ENCODE measurements at places on chromosomes 12 and 14.

DNA sequence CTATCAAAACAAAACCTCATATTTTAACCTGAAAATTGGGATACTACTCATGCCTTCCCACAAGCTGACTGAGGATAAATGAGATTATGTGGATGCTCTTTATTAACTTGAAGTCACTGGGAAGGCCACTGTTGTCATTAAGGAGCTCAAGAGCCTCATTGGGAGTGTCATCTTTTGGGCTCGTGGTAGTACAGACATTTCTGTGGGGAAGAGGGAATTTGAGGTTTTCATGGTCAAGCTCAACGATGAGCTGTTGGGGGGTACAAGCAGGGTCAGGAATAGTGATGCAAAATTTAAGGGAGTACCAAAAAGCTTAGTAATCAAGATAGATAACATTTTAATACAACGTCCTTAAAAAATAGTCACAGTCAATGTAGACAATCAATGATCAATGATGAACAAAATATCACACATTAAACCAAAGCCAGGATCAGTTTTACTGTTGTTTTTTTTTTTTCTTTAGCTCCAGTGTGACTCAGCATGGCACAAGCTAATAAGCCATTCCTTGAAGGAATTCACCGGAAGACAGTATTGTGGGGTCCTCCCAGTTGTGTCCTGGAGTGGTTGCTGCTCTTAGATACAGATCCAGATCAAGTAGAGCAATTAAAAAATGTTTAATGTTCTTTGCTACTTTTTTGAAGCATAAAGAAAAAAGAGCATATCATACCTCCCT, 130.9 kb downstream of the C12orf75 start:
- no peak for DNase-seq

GRCh38 chr12:51517800-51518199, 73.2 kb upstream of the SCN8A start:
- DNase-seq, result no peak

DNA sequence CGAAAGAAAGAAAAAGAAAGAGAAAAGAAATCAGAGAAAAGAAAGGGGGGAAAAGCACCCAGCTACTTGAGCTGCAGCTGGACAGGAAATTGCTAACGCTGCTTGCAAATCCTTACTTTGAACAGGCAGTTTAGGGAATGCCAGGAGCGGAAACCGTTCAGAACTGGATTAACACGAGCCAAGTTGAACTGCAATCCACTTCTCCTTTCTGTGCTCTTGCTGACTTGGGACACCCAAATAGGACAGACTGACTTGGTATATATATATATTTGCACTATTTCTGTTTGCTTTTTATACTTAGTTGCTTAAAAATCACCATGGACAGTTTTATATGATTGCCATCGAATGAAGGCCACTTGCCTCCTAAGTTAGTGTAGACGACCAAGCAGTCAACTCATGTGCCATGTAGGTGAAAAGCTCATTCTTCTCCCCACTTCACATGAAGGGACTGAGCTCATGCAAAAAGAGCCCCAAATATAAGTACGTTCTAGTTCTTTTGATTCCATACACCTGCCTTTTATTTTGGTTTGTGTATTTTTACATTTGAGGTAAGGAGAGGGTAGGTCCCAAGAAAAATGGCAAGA, 5.5 kb downstream of the DUSP6 start:
- peak; percentile 83 for DNase-seq

DNA sequence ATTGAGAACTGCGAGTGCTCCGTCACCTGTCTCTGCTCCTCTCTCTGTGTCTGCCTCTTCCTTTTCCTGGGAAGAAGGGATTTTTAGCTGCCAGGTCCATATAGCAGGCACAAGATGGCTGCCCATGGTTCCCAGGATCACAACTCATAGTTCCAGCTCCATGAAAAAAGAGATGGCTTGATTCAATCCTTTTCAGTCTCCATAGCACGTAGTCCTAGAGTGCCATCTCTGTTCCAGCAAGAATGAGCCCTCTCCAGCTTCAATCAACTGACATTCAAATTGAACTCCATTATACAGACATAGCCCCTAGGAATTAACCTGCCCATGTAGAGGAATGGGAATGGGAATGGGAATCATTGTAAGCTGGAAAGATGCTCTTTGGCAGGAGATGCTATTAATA, 34.7 kb upstream of the RTRAF start:
- DNase-seq, result no peak

DNA sequence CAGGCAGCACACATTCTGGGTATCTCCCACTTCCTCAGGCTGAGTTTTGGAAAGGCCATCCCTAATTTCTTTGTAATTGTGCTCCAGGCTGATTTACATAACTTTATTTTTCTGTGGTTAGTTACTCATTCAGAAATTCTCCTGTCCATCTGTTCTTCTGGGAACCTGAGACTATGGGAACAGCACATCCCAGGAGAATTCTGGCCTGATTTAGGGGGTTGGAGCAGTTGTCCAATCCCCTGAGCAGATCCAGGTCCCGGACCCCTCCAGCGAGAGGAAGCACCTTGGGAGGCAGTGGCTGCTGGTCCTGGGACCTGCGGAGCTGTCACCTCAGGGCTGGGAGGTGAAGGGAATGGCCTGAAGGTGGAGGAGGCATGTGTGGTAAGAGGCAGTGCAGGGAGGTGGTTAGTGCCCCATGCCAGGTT, 40.4 kb downstream of the TSPAN9 start:
- peak; percentile 88 for DNase-seq

- no peak for DNase-seq
These were observed 15.7 kb downstream of the ACTR6 start for GRCh38 chr12:100216337-100216736.

GRCh38 chr14:64971491-64971942, 619 bp downstream of the RAB15 start:
- DNase-seq, result no peak

- no peak for DNase-seq
These were observed 13.2 kb downstream of the GNS start for GRCh38 chr12:64745980-64746379.

GRCh38 chr12:77724367-77724957, 106.2 kb upstream of the NAV3 start:
- peak; percentile 68 for DNase-seq

DNA sequence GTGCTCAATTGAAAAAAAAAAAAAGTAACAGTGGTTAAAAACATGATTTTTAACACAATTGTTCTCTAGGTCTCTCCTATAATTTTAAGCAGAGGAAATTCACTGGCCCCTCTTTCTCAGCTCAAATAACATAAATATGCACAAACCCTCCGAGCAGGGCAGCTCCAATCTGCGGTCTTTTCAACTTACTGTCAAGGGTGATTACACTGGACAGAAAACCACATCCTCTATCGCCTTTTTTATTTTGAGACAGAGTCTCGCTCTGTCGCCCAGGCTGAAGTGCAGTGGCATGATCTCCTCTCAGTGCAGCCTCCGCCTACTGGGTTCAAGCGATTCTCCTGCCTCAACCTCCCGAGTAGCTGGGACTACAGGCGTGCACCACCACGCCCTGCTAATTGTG, 16.5 kb upstream of the GABARAPL1 start:
- no peak for DNase-seq

- DNase-seq, result no peak
These were observed 100.7 kb upstream of the ATF7IP start for GRCh38 chr12:14264778-14265177.

DNA sequence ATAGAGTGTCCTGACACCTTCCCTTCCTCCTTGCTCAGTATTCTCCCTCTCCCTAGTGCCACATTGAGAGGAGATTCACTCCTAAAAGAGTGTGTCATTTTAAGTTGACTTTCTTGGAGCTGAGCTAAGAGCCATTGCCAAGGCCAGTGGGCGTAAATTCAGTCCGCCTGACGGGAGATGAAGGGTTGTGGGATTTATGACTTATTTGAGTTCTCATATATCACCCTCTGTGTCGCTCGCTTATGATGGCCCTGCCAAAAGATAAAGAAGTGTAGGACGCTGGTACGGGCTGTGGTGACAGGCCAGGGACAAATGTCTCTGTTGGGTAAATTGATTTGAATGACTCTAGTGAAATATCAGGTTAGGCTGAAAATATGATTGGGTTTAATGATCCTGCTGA, 867.4 kb downstream of the NRXN3 start:
- DNase-seq, result no peak

DNA sequence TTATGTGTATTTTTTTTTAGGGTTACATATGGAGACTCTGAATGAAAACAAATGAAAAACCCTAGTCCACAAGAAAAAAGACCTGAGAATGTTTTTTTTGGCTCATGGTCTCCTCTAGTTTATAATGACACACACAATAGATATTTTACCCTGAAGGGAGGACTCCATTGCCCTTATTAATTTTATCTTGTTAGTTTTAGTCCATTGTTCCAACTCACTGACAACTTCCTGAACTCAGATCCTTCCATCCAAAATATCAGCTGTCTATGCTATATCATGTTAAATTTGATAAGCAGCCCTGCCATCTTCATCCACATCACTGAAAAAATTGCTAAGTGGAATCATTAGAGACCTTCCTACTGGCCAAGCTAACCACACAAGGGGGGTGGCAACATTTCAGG, 232.1 kb downstream of the MON2 start:
- peak; percentile 77 for DNase-seq

GRCh38 chr12:22529281-22530060, 14.9 kb downstream of the C2CD5 start:
- peak; percentile 52 for DNase-seq

- no peak for DNase-seq
These were observed 96.1 kb downstream of the ZFC3H1 start for GRCh38 chr12:71567537-71567936.

GRCh38 chr14:64324461-64324860, 30.3 kb upstream of the ESR2 start:
- DNase-seq, result peak; percentile 13

- DNase-seq, result peak; percentile 72
These were observed 96.5 kb downstream of the FOXN3 start for GRCh38 chr14:89320381-89321000.

DNA sequence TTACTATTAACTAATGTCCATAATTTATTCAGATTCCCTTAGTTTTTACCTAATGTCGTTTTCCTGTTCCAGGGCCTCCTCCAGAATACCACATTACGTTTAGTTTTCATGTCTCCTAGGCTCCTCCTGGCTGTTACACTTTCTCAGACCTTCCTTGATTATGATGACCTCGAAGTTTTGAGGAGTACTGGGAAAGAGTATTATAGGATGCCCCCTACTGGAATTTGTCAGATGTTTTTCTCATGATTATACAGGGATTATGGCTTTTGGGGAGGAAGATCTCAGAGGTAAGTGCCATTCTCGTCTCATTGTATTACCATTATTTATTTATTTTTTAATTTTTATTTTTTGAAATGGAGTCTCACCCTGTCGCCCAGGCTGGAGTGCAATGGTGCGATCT, 17.7 kb upstream of the C1S start:
- DNase-seq, result peak; percentile 35

DNA sequence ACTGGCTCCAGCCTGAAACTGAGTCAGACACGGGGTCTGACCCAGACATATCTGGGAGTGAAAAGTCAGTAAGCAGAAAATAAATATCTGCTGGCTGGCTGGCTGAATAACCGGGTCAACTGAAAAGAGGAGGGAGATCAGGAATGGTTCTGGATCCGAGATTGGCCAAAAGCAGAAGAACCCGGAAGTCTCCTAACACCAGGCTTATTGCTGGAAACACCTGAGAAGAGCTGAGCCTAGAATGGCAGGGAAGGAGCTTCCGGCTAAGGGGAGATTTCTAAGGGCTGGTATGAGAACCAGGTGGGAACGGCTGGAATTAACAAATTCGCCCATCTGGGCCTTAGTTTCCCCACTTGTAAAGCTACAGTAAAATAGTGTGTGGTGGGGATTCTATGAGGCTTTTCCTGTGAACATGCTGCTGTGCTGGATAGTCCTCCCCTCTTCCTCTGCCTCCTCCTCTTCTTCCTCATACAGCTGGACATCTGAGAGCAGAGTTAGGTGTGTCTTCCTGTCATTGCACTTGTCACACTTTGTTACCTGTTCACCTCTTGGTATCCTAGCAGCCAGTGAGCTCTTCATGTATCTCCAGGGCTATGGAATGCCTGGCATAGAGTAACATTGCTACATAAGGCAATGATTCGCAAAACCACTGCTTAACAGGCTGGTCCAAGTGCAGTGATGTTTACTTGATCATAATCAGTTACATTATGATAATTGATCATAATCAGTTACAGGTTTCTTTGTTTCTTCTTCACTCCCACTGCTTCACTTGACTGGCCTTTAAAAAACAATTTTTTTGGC, 2.0 kb upstream of the SHMT2 start:
- no peak for DNase-seq

GRCh38 chr12:112998987-112999767, 20.9 kb downstream of the OAS2 start:
- DNase-seq, result no peak

- peak; percentile 97 for DNase-seq
These were observed 50.8 kb upstream of the PTHLH start for GRCh38 chr12:28023156-28023887.

- DNase-seq, result peak; percentile 78
These were observed 234.5 kb upstream of the PLXNC1 start for GRCh38 chr12:93913845-93914244.

- DNase-seq, result peak; percentile 70
These were observed 235.5 kb downstream of the AKAP6 start for GRCh38 chr14:32564596-32564995.

DNA sequence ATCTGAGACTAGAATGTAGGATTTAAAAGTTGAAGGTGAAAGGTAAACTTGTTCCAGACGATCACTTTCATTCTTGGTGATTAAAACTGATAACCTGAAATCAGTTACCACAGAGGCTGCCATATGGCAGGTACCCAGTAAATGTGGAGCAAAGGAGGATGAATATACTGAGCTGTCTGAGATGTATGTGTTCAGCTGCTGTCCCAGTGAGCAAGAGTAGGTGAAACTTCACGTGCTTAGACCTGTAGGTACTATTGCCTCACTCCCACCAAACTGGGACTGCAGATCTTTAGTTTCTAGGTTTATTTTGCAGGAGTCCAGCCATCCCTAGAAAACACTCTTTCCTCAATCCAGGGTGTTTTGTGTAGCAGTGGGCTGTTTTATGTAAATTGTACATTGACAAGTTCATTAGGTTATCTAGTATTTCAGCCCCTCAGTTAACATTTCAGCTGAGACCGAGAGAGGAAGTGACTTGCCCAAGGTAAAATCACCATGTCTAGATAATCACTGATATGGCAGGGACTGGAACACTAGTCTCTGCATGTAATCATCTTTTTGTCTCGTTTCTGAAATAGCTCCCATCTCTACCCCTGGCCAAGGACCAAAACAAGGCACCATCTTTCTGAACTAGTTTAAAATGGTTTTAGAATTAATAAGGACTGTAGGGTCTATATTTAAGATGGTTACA, 62.7 kb downstream of the ATG14 start:
- no peak for DNase-seq

GRCh38 chr14:79413734-79414428, 797.4 kb downstream of the DIO2 start:
- no peak for DNase-seq

DNA sequence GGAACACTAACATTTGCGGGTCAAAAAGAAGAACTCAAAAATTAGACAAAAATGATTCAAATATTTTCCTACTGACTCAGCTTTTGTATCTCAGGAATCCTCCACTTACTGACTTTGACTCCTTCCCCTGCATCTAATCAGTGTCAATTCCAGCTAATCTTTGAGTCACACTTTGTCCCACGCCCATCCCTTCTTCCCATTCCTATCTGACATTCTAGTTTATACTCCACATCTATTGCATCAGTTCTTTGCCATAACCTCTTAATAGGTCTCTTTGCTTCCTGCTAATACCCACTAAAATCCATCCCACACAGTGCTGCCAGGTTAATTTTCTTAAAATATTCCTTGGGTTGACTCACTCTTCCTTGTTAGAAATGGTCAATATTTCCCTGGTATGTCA, 19.1 kb downstream of the BBS10 start:
- DNase-seq, result peak; percentile 90

Data from iris pigment epithelial cell (primary cell).